ENCODE measurements at places on chromosomes 13 and 19.

- no peak for DNase-seq
Observed at GRCh38 chr13:114341003-114341777, 26.9 kb downstream of the CHAMP1 start.

DNA sequence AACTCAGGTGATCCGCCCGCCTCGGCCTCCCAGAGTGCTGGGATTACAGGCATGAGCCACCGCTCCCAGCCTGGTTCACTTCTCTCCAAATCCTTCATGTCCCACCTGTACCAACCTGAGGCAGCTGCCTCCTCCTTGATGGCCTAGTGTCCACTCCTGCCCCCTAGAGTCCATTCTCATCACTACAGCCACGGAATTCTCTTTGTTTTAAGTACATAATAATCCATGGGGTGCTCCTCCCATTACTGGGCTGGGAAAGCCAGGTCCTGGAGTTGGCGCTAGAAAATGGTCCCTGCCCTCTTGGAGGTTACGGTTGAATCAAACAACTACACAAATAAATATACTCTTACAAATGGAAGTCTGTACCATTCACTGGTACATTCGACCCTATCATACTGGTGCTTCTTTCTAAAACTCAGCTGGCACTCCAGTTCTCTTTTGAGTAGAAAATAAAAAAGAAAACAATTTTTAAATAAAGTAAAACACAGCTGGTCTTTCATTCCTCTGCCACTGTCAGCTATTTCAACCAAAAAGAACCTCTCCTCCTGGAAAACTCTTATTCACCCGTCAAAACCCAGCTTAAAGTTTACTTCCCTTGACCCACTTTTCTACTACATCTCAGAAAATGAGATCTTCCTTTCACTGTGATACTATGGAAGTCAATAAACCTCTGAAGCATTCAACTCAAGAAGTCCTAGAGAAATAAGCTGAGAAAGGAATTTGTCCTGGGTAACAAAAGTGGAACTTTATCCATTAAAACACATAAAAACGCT is 22.4 kb upstream of the ARHGEF18 start:
- DNase-seq, result no peak

- DNase-seq, result no peak
Observed at GRCh38 chr13:108830916-108831315, 201.5 kb downstream of the MYO16 start.

GRCh38 chr19:36136964-36137686 is 2.7 kb upstream of the CAPNS1 start:
- no peak for DNase-seq

- DNase-seq, result no peak
Observed at GRCh38 chr13:73767191-73767741, 366.9 kb downstream of the KLF12 start.

GRCh38 chr19:35973487-35973886 is 21.5 kb upstream of the SDHAF1 start:
- no peak for DNase-seq

DNA sequence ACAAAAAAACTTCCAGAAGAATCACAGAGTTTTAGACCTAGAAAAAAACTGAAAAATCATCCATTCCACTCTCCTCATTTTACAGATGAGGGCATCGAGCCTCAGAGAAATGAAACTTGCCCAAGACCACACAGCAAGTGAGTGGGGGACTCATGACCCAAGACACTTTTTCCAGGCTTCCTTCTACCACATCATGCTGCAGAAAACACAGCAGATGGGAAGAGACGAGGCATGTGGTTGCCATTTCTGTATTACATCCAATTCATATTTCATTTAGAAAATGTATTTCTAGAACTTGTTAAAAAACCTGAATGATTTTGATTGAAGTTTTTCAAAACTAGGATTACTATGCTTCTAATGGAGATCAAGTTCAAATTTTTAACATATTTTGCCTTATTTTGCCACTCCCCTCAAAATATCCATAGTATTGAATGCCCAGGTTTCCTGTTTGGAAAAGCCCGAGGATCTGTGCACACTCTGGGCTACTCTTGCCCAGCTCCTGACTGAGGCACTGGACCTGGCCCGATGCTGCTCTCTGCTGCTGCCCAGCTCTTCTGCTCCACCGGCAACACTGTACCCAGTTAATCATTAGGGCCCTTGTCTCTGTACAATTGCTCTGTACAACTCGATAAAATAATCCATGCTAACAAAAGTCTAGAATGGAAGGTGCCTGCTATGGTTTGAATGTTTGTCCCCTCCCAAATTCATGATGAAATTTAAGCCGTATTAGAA is 157.4 kb downstream of the EFNB2 start:
- DNase-seq, result no peak

DNA sequence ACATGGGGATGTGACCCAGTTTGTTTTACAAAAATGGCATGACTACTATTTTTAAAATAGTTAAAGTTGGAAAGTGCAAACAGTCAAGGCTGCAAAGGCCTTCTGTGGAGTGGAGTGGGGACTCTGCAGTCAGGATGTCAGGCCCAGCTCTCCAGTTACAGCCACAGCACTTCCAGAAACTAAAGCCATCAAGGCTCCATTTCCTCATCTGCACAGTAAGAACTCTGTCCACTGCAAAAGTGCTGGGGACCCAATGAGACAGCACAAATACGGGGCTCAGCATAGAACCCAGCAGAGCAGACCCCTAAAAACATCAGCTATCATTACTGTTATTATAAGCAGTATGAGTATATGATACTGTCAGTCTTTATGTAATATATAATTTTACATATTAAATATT is 73.6 kb downstream of the SACS start:
- no peak for DNase-seq

- DNase-seq, result no peak
Observed at GRCh38 chr13:26050568-26051230, 1.1 kb downstream of the SHISA2 start.

- DNase-seq, result no peak
Observed at GRCh38 chr13:55000043-55000442, 1971.4 kb downstream of the OLFM4 start.

- DNase-seq, result no peak
Observed at GRCh38 chr19:47726467-47726866, 13.2 kb downstream of the EHD2 start.

- no peak for DNase-seq
Observed at GRCh38 chr13:105464249-105464648, 1071.2 kb downstream of the EFNB2 start.

GRCh38 chr19:39352381-39353255 is 10.4 kb downstream of the SAMD4B start:
- no peak for DNase-seq

GRCh38 chr13:92463134-92463533 is 763.5 kb upstream of the GPC6 start:
- no peak for DNase-seq

GRCh38 chr13:26962671-26963070 is 202.1 kb upstream of the GPR12 start:
- DNase-seq, result no peak

GRCh38 chr13:31781064-31781463 is 41.7 kb downstream of the RXFP2 start:
- DNase-seq, result no peak
